ENCODE measurements at places on chromosomes 16 and 17.

DNA sequence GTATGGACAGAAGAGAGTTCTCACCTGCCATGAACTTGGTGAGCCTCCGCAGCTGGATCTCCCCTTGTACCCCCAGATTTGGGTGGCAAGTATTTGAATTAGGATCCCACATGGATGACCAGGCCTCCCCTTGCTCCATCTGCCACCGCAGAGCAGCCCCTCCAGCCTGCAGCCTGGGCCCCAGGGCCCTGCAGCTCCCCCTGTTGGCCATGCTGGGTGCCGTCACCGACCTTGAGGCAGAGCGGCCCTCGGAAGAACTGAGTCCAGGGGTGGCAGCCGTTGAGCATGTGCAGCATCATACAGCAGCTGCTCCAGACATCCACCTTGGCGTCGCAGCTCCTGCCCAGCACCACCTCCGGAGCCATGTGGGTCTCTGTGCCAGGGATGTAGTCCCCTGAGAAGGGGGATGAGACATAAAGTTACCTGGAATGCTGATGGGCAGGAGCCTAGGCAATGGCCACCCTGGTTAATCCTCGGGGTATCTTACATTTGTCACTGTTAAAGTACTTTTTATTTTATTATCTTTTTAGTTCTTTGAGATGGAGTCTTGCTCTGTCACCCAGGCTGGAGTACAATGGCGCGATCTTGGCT is 9.0 kb upstream of the SPATA32 start:
- no peak for DNase-seq

DNA sequence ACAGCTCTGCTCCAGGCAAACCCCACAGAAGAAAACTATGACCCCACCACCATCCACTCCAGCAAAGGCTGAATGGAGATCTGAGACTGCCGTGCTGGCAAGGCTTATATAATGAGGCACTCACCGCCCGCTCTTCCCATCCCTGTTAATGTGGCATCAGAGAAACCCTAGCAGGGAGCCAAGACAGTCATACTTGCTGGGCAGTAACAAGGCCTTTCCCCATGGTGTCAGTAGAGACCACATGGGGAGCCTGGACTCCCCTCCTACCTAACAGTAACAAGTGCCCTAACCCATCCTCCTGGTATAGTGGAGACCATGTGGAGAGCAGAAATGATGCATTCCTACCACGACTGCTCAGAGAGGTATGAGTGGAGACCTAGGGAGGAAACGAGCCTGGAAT is 235.2 kb downstream of the C16orf78 start:
- peak; percentile 38 for DNase-seq

GRCh38 chr16:726438-727290 is at the start of the genes CCDC78 and HAGHL:
Gene CCDC78 (minus strand): TSS chr16:726443. CDS start chr16:726367, 76 bp downstream.
Gene HAGHL (plus strand): TSS chr16:727106. CDS start chr16:727510, 404 bp downstream.
- DNase-seq, result peak; percentile 63

- no peak for DNase-seq
Observed at GRCh38 chr17:64130559-64131001, 636 bp upstream of the ERN1 start.

GRCh38 chr17:32302860-32303649 is 37.4 kb downstream of the RHBDL3 start:
- no peak for DNase-seq

DNA sequence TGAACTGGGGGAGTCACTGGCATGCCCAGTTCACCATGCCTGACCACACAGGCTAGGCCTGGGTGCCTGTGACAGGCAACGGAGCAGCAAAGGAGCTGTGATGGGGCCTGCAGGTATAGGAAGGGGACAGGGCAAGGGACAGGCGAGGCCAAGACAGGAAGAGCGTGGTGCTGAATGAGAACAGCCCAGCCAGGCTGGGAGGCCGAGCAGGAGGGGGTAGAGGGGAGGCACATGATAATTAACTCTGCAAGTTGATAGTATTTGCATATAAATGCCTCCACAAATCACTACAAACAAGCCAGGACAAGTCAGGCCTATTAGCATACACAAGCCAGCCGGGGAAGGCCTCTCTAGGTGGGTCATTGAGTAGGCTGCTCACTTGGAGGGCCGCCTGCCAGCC is 7.8 kb downstream of the ZFHX3 start:
- no peak for DNase-seq

GRCh38 chr17:75906143-75906884 is 1.6 kb upstream of the MRPL38 start:
- DNase-seq, result no peak

DNA sequence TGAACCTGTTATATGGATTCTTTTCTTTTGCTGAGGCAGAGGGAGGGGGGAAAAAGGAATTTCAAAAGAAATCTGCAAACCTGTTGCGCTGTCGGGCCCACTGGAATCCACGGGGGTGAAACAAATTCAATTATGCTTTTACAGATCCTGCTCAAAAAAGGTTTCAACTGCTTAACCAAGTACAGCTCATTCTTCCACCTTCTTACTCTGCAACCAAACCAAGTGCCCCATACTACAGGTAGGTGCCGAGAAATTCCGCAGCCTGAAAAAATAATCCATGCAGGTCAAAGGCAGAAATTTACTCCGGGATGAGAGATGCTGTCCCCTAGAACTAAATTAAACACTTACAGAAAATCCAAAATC is 416 bp downstream of the RNF43 start:
- DNase-seq, result no peak

GRCh38 chr17:80195141-80195540 is 25.0 kb downstream of the SGSH start:
- DNase-seq, result no peak

GRCh38 chr17:78790552-78790951 is 8.5 kb upstream of the CYTH1 start:
- DNase-seq, result no peak

GRCh38 chr17:69147460-69147859 is 5.8 kb upstream of the ABCA6 start:
- DNase-seq, result no peak

- peak; percentile 43 for DNase-seq
Observed at GRCh38 chr17:74393346-74393942, 26.1 kb downstream of the GPR142 start.

GRCh38 chr16:13436641-13437412 is 483.1 kb upstream of the ERCC4 start:
- no peak for DNase-seq

DNA sequence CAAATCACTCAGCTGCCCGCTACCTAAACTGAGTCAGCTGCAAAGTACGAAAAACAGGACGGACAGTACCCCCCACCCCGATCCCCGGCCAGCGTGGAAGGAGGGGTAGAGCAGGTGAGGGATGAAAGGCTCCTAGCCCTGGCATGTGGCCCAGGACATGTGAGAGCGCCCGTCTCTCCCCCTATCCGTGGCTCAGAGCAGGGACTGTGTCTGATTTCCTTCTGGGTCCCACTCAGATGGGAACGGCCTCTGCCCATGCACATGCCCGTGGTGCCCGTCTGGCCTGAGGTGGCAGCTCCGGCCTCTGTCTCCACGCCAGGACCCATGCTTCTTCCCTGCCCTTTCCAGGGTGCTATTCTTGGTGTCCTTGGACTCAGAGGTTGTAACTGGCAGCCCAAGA is 30.2 kb upstream of the RASD1 start:
- no peak for DNase-seq

GRCh38 chr17:8277317-8277716 is 11.2 kb upstream of the RANGRF start:
- no peak for DNase-seq

DNA sequence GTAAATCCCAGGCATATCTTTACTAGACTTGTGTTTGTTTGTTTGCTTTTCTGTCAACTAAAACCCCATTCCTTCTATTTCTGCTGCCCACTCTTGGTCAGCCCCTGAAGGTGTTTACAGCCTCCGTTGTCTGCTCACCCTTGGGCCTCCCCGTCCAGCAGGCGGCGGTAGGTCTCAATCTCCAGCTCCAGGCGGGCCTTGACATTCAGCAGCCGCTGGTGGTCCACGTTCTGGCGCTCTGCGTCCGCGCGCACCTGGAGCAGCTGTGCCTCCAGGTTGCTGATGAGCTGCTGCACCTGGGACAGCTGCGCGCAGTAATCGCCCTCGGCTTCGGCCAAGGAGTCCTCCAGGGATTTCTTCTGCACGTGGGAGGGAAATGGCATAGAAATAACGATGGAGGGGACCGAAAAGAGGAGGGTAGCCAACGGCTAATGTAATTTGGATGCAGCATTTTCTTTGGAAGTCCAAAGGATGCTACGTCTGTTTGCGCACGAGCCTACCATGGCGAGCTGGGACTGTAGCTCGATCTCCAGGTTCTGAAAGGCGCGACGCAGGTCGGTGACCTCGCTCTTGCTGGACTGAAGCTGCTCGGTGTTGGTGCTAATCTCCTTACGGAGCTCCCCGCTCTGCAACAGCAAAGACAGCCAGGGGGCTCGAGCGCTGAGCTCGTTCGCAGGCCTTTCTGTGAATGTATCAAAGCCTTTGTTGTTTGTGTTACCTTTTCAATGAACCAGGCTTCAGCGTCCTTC is 3.9 kb downstream of the KRT12 start:
- no peak for DNase-seq

- DNase-seq, result no peak
Observed at GRCh38 chr16:15542734-15543347, 100.1 kb downstream of the MARF1 start.

DNA sequence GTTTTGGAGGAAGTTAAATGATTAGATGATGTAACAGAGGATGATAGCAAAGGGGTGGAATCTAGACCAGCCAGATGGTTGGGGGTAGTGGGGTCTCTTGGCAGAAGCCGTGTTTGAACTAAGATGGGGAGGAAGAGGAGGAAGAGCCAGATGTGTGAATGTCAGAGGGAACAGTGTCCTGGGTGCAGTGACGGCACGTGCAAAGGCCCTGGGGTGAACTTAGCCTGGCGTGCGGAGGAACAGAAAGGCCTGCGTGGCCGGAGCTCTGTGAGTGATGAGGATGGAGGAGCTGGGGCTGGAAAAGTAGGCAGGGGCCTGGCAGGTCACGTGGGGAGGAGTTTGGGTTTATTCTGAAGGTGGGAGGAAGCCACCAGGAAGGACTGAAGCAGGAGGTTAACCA is 26.4 kb upstream of the RMI2 start:
- no peak for DNase-seq

DNA sequence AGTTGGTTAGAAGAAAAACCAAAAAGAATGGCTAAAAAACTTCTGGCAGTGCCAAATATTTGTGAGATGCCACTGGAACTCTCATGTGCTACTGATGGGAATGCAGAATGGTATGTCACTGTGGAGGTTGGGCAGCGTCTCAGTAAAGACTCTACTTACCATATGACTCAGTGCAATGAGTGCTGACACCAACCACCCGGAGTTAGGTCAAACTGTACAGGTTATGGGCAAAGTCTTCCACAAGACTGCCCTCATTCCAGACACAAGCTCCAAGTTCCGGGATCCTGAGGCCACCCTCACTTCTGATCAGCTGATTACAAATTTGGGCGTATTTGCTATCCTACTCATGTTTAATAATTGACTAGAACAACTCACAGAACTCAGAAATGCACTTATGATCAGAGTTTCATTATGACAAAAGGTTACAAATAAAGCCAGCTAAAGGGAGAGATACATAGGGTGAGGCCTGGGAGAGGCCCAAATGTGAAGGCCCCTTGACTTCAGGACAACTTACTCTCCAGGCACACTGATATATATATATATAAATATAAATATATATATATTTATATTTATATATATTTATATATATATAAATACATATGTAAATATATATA is 114.9 kb downstream of the TRIM37 start:
- DNase-seq, result no peak

DNA sequence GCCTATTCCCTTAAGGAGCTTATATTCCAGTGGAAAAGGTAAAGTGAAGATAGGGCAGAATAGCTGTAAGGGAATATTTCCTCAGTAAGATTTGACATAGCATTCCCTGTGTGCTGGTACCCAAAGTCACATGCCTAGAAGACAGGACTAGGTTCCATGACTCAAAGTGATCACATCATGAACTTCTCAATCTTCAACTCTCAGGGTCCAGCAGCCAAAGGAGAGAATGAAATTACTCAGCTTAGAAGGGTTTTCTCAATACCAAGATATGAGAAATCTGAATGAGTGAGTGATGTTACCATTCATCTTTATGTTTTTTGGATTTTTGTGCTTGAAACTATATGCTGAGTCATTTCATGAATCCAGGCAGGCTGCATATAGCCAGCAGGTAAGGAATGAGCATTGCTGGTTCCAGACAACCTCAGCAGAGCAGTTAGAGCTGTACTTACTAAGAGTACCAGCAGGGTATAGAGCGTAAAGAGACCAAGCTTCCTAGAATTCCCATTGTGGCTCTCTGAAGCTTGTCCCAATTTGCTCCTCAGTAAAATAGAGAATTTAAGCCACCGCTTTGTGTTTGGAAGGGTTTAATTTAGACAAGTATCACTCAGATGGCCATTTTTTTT is 91.1 kb downstream of the ANKFN1 start:
- no peak for DNase-seq

GRCh38 chr16:11492808-11493530 is 93.8 kb downstream of the LITAF start:
- DNase-seq, result no peak

DNA sequence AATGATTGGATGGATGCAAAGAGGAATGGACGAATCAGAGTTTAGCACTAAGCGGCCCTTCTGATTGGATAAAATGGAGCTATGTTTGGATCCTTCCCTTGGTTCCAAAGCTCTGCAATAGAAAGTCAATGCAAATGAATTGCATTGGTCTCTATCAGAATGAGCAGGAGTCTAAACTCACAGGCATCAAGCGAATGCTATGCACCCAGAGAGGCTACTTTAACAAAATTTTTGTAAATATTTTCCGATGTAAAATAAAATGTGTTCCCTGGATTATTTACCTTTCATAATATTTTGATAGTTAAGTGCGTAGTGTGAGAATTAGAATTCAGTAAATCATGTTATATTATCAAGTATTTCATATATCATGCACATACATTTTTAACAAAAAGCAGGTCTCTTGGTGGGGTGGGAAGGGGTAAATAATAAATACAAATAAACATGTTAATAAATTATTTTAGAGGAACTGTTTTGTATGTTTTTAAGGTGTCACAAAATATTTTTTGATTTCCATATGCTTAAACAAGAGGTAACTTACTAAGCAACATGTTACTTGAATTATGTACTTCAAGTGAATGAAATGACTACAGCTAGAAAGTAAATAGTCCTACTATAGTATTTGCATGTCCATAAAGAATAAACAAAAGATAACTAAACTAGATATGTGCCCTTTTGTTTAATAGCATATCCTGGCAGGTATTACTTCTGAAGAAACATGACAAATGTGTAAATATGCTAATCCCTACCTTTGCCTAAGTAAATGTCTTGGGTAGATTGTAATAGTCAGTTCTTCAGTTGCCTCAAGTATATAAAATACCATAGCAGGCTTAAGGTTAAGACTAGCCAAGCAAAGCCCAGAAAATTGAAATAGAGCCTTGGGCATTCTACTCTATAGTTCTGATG is 4.4 kb upstream of the UNK start:
- DNase-seq, result no peak

GRCh38 chr17:13292291-13292690 is 274.5 kb upstream of the ELAC2 start:
- DNase-seq, result peak; percentile 51

GRCh38 chr16:59124056-59124455 is 389.9 kb upstream of the GOT2 start:
- DNase-seq, result no peak
